ENCODE measurements at places on chromosomes 1 and 21.

- no peak for DNase-seq
Observed at GRCh38 chr21:44938772-44939531, 877 bp upstream of the SLX9 start.

GRCh38 chr1:237791592-237791991 lies 99.1 kb downstream of the ZP4 start:
- no peak for DNase-seq

DNA sequence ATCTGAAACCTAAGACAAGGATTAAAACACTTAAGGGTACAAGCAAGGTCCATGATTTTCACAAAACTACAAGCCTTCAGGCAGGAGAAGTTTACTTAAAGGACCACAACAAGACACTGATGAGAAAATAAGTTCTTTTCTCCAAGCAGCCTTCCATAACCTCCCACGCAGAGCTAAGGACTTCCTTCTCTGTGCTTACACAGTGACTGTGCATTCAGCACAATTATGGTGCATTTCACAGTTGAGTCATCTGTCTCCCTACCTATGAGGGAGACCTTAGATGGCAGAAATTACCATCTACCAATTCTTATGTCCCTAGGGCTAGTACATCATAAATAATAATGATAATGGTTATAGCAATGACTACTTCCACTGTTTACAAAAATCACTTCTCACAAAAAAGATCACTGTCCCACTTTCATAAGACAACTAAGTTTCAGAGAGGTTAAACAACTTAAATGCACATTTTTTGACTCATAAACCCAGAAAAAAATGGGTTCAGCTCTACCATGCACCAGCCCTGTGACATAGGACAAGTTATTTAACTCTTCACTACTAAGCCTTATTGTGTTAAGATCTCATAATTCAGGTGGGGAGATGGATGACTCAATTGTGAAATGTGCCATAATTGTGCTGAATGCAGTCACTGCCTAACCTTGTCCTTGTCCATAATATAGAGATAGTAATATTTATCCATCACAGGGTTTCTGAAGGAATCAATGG lies 45.3 kb downstream of the TARBP1 start:
- DNase-seq = no peak

GRCh38 chr1:201771466-201771865 lies 57.5 kb upstream of the IPO9 start:
- no peak for DNase-seq

GRCh38 chr1:197453376-197454058 lies 185.5 kb downstream of the CRB1 start:
- no peak for DNase-seq

DNA sequence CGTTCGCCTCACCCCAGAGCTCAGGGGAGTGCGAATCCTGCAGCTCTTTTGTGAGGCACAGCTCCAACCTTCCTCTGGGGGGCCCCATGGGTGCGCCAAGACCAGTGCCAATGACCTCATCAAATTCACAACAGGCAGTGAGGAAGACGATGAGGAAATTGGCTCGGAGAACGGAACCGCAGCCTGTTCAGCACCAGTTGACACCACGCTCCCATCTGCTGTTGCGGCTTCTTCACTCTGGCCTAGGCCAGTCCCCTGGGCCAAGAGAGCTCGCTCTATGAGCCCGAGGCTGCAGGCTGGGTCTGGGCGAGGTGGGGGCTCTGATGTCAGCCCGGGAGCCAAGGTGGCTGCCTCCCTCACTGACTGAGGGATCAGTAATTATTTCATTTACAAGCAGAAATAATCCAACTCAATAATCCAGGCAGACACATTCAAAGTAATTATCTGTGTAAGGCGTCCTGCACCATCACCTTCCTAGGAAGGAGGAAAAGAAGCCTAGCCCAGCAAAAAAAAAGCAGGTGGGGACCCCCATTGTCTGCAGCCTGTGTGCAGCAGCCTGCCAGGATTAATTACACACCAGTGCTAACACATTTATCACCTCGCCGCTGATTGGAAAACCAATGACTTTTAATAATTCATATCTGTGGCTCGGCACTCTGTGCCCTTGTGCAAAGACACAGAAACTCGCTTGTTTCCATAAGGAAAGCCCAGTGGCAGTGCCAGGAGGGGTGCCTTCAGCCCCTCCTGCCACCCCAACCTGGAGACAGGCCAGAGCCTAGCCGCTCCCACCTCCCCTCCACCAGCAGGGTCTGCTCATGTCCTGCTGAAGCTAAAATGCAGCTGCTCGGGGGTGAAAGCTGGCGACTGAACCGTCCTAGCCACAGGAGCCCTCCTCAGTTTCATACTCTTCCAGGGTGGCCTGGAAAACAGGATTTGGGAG lies 1.9 kb downstream of the PLEKHA6 start:
- DNase-seq = no peak

- no peak for DNase-seq
Observed at GRCh38 chr21:35829067-35829466, 231.3 kb downstream of the SETD4 start.

- DNase-seq = no peak
Observed at GRCh38 chr1:167717351-167717750, 4.4 kb upstream of the MPZL1 start.

DNA sequence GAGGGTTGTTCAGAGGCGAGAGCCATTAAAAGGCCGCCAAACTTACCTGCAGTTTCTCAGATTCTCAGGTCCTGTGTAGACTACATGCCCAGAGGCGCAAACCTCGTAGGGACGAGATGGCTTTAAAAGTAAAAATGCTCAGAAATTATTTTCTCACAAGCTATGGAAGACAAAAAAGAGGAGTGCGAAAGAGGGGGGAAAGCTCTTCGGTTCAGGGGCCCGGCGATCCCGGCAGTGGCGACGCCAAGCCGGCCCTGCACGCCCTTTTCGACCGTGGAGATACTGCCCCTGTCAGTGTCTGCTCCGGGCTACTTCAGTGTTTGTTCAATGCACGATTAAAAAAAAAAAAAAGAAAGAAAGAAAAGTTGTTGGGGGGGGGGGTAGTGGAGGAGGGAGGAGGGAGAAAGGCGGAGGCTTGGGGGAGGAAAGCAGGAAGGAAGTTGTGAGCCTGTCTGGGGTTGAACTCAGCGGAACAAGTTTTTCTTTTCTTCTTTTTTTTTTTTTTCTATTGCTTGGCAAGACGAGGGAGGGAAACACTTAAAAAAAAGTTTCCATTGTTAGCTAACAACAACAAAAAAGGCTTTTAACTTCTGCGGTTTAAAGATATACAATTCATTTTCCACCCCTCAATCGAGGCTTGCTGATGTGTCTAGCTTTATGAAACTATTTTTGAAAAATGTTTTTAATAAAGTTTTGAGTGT lies at the start of gene ITPKB:
TSS of gene ITPKB (minus strand) at position 288 of the 701 bp plus-strand sequence. CDS start 1,824 bp downstream, outside the sequence.
- no peak for DNase-seq
